ENCODE measurements at places on chromosomes 7 and 10.
A peak's percentile ranks its signal among the peaks of the same experiment; 100 is the strongest.

DNA sequence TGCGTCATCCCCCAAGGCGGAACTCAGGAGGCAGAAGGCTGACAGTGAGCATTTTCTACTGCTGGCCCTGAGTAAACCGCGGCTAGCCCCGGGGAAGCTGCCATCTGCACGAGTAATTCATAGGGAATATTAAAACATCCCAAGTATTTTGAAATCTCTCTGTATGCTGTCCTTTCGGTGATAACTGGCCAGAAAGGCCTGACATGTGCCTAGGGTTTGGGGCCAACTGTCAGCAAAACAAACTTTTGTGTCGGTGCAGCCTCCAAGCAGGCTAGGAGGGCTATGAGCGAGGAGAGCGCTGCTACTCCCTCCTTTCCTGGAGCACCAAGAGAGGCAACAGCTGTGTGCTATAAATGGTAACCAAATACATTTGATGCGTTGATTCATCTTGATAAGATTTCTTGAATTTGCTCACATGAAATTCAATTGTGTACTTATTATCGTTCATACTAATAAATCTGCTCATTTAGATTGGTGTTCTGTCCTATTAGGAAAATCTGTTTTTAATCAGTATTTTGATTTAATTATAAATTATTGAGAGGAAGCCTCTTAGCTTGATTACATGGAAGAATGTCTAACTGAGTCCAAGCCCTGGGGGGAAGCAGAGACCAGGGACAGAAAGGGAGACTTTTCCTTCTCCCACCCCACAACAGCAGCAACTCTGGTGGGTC, 124.4 kb upstream of the NPS start:
- DNase-seq, result no peak

DNA sequence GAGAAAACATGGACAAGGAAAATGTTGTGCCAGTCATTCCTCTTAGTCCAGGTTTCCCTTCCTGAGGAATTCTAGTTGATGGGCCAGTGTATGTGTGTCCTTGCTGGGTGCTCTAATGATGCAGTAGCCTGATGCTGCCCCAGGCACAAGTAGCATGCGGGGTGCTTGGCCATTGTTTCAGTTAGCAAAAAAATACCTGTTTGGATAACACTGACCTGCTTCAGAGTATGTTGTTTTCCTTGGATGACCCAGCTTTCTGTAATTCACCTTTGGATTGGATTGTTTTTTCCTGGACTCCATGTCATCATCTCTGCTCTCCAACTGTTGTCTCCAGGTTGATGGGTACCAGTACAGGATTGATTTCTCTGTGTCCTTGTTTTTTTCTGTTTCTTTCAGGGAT, 169.2 kb downstream of the SND1 start:
- DNase-seq, result no peak

DNA sequence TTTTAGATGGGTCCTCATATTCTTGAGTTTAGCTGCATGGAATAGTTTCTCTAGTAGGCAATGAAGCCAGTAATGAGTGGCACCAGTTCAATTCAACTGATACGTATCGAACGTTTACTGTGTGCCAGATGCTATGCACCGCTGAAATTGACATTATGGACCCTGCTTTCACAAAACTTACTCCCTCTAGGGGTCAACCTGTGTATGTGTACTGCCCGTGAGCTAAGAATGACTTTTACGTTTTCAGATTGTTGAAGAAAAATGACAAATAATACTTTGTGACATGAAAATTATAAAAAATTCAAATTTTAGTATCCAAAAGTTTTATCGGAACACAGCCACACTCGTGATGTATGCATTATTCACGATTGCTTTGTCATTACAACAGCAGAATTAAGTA, 95.5 kb downstream of the ZMYND11 start:
- DNase-seq, result no peak

DNA sequence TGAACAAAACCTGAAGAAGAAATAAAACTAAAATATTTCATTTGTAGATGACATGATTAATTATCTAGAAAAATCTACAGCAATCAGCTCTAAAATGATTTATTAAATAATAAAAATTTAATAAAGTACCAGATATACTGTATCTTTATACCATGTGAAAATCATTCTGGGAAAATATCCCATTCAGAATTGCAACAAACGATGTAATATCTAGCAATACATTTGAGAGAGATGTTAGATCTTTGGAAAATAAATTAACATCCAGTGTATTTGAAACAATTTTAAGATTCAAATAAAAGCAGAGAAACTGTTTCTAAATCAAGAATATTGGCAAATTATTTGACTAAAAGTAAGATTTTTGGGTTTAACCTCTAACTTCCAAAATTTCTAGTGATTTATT, 62.2 kb downstream of the ZEB1 start:
- no peak for DNase-seq

DNA sequence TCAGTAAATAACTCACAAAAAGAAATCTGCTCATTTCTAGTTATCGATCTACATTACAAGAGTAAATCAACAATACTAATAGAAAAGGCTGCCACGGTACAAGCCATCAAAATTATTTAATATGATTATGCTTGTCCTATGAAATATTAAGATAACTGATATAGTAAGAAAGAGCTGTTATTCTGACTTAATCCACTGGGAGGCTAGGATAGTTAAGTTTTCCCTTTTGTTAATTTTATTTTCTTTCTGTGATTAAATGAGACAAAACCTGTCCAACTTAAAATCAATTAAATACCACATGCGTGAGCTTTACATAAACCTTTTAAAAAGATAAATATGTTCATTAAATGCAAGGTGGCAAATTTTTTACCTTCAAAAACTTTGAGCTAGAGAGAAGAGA, 114.8 kb downstream of the LMBR1 start:
- no peak for DNase-seq

- DNase-seq, result no peak
These were observed 20.4 kb downstream of the PHTF2 start for GRCh38 chr7:77819021-77819420.

DNA sequence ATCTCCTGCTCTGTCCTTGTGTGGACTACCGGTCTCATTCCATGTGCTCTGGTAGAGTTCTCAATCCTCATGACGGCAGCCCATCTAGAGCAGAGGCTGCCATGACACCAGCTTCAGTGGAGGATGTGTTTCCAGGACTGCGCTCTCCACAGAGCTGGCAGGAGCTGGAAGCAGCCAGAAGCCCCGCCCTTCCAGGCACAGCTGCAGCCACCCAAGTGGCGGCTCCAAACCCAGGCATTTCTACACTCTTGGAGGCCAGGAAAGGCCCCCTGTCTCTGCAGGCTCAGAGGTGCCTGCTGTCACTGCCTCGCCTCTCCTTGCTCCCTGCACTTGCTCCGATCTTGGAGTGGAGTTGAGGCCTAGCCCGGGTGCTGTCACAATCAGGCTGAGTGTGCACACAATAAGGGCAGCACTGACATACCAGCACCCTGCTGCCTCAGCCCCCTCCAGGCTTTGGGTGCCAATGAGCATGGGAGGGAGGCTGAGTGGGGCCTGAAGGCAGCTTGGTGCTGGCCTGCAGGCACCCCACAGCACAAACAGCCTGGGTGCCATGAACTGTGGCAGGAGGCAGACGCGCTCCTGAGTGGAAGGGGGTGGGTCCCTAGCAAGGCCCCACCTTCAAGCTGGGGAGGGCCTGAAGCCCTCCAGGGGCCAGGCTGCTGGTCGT, 122.1 kb downstream of the LRRN3 start:
- no peak for DNase-seq

- no peak for DNase-seq
These were observed 548.9 kb upstream of the STEAP1 start for GRCh38 chr7:89605362-89605761.

DNA sequence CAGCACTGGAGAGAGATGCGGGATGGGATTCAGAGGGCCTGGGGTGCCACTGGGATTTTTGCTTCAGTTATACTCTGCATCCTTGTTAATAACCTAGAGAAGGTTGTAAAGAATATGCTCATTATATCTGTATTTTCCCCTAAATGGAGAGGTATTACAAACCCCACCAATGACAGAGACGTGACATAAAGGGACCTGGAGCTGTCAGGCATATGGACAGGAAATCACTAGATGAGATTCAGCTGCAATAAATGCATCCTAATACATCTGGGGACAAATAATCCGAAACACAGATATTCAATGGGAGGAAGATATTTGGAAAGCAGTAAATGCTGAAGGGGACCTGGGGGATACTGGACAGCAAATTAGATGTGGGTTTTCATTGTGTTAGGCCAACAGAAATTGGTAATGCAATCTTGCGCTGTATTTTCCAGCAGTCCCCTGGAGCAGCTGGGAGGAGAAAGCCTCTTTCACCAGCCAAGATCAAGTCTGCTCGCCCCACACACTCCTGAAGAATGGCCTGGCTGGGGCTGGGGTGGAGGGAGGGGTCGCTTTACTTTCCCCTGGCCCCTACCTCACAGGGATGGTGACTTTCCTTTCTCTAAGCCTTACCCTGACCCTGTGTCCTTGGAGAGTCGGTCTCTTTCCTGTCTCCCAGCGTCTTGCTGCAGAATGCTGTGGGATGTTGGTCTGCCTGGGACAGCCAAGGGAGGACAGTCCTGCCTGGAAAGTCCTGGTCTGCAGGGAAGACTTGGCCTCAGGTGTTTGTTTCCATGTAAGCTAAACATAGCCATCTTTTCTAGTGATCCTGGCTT, 653.8 kb downstream of the LRMDA start:
- DNase-seq, result no peak

DNA sequence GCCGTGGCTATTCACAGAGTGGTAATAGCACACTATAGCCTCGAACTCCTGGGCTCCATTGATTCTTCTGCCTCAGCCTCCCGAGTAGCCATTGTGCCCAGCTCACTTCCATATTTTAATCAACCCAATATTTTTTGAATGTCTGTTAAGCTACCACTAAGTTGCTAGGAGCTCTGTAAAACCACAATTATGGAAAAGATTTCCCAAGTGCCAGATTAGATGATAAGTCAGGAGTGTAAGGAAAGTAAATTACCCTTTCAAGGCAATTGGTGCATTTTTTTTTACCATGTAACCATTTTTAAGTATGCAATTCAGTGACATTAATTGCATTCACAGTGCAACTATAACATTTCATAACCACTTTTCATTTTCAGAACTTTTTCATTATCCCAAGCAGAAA, 87.5 kb upstream of the GATAD1 start:
- no peak for DNase-seq

DNA sequence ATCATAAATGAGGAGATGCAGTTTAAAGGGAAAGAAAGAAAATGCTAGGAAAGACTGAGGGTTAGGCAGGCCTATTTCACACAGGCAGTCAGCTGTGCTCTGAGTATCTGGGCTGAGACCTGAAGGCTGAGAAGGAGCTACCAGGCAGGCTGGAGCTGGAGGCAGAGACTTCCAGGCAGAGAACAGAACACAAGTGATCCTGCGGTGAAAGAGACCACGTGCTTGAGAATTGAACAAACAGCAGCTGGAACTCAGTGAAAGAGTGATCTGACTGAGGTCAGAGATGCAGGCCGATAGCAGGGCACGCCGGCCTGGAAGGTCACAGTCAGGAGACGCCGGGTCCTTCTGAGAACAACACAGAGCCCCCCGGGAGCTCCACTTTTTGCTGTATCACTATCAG, 147.8 kb downstream of the ADAM12 start:
- DNase-seq, result no peak

GRCh38 chr7:28180364-28181147, at the start of gene JAZF1:
Gene JAZF1, minus strand, starts transcription at chr7:28180795.
- peak; percentile 66 for DNase-seq

GRCh38 chr10:59537501-59537900, 172.1 kb downstream of the SLC16A9 start:
- DNase-seq, result no peak

GRCh38 chr7:157401567-157402387, 65.0 kb downstream of the DNAJB6 start:
- DNase-seq, result no peak

DNA sequence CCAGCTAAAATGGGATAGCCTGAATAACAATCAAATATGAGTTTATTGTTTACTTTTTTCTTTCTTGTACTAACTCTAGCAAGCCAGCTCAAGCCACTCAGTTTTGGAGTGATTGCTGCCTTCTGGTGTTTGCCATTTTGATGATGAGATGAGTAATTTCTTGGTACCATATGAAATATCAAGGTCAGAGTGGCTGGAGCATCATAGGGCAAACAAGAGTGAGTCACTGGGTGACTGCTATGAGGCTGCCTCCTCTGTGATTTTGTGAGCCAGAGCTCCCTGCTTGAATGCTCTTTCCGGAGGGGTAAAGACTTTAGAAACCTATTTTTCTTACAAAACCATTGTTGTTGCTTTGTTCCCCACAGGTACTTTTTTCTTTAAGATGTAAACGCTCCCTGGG, 295.6 kb downstream of the PRKG1 start:
- DNase-seq, result no peak

DNA sequence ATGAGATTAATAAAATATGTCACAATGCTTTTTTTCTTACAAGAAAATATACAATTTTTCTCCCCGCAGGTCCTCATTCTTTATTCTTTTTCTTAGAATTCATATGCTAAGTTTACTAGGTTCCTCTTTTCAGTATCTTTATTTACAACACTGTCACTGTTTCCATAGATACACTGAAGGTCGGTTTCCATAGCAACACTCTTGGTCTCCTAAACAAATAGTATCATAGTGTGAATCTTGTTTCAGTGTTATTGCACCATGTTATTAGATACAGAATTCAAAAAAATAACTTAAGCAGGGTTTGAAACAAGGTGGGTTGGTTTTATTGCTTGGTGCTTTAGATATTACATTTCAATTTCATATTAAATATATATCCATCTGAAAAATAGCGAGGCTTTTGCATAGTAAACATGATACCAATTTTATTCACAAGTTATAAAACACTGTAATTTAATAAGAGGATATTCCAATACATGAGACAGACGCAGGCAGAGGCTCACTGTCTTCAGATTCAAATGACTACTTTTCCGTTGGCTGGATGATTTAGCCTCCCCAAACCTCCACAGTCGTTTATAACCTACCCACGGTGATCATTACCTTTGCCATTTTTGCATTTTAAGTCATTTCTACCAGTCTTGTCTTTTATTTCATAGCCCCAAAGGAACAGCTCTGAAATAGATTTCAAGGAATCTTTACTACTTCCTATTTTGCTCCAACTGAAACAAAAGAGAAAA, 88.9 kb upstream of the KLF6 start:
- DNase-seq, result no peak

DNA sequence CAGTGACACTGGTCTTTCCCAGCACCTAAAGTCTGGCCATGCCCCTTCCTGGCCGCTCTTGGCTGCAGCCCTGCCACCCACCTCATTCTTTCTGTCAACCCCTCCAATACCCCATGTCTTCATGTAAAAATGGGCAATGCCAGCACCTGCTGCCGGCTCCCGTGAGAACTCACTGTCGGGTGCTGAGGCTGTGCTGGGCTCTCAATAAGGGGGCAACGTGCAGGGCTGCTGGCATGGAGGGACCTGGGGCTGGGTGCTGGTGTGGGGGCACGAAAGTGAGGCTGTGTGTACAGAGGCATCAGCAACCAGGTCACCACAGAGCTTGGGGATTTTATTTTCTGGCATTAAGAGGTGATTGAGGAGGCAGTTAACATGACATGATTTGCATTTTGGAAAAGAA, 65.3 kb downstream of the ALOX5 start:
- DNase-seq, result no peak

DNA sequence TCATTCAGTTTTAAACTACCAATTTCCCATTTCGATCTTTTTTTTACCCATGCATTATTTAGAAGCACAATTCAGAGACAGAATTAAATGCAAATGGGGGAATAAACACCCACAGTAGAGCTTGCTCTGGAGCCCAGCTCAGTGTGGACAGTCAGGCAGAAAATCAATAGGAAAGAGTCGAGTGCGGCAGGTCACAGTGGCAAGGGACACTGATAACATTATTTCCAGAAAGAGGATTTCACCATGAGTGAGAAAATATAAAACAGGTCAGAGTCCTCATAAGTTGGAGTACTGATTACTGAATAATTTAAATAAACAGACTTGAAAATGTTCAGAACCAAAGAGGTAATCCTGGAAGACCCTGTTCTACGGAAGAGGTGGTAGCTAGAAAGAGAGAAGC, 532.5 kb downstream of the CCSER2 start:
- DNase-seq, result no peak

- no peak for DNase-seq
These were observed 15.6 kb downstream of the HIBADH start for GRCh38 chr7:27647046-27647445.
